Right cardiac atrium (tissue), 5 donors: ENCODE measurements at places on chromosomes 5 and 9.

- DNase-seq: no peak
Observed at GRCh38 chr9:74577956-74578355, 80.8 kb downstream of the RORB start.

DNA sequence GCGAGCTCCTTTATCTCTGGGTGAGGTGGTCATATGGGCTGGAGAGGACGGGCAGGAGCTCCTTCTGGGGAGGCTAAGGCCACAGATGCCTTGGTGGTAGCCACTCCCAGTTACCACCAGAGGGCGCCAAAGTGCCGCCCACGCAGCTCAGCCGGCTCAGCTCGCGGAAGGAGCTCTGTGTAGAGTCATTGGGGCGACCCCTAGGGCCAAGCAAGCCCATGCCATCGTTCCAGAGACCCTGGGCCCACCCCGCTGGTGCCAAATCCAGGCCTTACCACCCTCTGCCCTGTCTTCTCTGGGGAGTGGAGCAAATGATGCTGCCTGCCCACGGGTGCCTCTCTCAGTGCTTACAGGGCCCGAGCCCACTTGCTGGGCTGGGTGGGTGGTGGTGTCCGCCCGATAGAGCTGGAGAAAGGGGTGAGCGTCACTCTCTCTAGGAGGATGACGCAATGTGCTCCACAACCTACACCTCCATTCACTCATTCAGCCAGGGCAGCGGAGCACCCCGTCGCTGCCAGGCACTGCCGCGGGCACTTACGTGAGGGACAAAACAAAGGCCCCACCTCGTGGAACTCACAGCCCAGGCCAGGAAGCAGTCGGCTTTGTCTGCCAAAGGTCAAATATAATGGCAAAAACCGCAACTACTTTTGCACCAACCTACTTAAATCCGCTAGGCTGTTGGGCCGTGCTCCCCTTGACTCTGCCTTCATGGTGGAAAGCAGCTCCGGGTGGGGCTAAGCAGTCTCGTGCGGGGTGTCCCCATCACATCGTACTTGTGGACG, 13.8 kb downstream of the TSPAN17 start:
- DNase-seq: peak; percentile 79

GRCh38 chr5:54146390-54146789, 164.0 kb downstream of the ARL15 start:
- no peak for DNase-seq

GRCh38 chr9:107397076-107398044, 92.2 kb downstream of the KLF4 start:
- DNase-seq: no peak

DNA sequence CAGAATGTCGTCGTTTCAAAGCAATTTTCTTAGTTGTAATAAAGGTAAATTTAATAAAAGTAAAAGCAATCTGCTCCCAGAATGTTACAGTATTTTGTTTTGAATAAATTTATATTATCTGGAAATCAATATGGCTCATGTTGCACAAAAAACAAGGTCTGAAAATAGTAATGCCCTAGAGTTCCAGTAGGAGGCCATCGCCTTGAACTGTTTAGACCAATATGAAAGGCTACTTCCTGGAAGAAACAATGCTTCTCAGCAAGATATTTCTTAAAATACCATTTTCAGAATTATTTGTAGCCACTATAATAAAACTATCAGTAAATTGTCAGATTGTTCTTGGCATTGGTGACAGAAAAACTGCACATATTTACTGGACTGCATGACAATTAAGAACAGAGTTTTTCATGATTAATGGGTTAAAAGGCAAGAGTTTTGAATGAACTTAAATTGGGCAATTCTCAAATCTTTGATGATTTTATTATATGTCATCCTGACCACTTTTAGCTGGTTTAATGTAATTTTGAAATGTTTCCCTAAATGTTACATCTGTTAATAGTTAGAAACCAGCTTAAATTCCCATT, 153.2 kb downstream of the COMMD10 start:
- no peak for DNase-seq

DNA sequence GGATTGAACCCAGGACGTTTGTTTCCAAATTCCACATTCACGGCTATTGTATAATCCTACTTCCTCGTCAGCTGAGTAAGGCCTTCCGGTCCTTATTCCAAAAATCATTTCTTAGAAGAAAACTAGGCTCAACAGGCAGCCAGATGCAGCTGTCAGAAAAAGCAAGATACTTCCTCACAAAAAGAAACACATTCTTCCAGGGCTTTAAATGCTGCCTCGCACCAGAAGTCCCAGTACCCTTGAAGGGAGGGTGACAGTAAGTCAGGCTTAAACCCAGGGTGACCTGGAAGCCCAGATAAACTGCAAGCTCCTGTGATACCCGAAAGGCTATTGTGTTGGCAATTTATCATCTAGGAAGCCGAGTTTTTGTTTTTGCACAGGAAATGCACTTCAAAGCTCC, 414.0 kb downstream of the NFIB start:
- DNase-seq: no peak

DNA sequence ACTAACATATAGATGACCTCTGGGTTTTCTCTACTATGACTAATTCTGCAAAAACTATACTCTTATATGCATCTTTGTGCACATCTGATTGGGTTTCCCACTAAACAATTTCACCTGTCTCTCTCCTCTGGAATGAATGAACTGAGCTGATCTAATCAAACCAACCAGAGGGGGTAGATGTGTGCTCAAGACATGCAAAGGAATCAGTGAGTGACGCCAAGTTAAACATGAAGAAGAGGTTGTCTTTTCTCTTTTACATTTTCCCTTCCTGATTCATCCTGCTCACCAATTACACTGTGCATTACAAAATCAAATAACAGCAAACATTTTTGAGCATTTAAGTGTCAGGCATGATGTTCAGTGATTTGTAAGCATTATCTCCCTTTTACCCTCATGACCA, 29.6 kb upstream of the GRXCR2 start:
- no peak for DNase-seq

- no peak for DNase-seq
Observed at GRCh38 chr9:112873773-112874405, 16.8 kb downstream of the SLC46A2 start.

DNA sequence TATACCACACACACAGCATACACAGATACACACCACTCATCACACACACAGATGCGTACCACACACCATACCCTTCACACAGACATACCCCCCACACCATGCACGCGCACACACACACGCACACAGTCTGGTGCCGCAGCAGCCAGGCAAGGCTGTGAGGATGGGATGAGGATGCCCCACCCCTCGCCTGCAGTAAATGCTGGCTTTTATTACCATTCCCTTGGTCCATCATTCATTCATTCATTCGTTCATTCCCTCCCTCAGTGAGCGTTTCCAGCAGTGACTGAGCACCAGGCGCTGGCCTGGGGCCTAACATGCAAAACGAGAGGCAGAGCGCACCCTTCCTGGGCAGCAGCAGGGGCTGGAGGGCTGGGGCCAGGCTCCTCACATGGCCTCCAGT, 51.7 kb upstream of the FCN2 start:
- no peak for DNase-seq

GRCh38 chr5:111927191-111927590, 170.2 kb upstream of the NREP start:
- DNase-seq: no peak

GRCh38 chr5:180083529-180084060, 12.0 kb upstream of the RNF130 start:
- DNase-seq: no peak

DNA sequence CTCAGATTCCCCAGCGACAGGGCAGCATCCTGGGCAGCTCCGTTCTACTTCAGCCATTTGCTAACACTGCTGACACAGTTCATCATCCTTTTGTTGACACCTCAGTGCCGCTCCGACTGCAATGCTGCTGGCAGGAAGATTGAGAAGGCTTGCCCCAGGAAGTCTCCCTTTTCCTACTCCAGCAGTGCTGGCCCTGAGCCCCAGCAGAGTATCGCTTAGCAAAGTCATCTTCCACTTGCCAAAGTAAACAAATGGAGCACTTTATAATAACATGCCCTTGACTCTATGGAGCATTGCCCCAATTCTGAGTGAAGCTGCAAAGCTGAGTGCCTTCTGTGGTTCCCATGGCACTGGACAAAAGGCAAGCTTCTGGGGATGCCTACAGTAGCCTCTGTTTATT, 32.2 kb downstream of the PRLR start:
- peak; percentile 73 for DNase-seq

DNA sequence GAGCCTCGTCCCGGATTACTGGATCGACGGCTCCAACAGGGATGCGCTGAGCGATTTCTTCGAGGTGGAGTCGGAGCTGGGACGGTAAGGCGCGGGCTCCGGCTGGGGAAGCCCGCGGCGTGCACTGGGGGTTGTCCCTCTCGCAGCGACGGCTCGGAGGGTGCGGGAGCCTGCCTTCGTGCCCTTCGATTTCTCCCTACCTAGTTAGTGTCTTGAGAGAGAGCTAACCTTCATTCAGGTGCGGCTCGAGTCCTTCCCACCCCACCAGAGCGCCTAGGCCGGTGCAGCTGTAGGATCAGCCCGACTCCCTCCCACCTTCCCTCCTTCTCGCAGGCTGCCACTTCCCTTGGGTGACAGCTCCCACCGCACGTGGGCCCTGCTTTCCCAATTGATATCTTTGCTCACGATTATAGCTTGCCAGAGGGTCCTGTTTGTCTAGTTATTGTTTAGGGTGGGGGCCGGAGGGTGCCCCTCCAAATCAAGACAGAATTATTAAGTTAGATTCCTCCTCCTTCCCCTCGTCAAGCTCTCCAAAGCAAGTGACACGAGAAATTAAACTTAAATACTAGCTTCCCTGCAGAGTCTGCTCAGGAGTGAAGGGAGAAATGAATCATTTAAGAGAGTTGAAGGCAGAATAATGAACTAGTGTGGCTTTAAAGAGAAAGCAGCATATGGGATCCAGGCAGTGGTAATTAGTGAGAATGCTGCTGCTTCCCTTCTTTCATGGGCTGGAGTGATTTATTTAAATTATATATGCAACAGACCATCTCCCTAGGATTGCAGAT, 569 bp downstream of the CAMK4 start:
- no peak for DNase-seq

DNA sequence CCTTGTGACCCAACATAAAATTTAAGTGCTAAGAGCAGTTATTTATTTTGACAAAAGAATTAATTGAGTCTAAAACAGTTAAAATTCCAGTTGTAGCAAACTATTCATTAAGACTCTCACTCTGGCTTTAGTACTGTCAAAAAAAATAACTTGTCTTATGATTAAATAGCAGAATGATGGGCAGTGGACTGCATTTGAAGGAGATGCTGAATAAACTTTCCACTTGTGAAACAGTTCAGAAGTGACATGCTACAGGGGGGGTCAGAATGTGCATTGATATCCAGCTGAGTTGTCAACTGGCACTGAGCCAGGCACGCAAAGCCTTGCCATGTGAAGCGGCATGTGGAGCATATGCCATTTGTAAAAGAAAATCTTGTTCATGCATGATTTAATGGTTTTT, 76.0 kb downstream of the FCHO2 start:
- peak; percentile 80 for DNase-seq

- no peak for DNase-seq
Observed at GRCh38 chr5:158340608-158341007, 481.7 kb upstream of the CLINT1 start.

DNA sequence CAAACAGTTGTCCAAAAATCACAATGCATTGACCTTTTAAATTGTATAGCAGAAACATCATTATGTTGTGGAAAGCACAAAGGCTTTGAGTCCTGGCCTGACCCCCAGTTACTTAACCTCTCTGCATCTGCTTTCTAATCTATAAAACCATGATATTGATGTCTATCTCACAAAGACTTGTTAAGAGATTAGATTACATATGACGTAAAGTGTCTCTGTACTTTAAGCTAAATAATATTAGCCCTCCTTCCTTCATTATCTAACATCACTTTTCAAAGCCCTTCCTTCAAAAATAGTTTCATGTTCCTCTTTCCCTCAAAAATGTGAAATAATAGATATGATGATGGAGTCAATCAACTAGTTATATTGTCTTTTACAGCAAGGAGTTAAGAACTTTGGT, 3.4 kb downstream of the ADAMTS6 start:
- DNase-seq: no peak

DNA sequence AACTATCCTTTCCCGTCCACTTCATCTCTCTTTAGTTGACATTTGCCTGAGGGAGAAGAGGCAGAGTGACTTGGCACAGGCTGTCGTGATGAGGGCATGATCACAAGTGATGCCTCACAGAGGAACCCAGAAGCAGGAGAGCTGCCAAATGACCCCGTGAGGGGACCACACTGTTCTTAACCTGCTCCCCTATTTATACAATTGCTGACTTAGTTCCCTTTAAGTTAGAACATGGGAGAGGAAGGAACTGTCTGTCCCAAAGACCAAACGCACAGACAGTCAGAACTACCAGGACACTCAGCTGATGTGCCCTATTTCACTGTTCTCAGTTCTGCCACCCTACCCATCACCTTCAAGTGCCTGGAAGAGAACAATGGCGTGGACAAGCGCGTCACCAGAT, 73.7 kb downstream of the SLC1A3 start:
- DNase-seq: peak; percentile 88

DNA sequence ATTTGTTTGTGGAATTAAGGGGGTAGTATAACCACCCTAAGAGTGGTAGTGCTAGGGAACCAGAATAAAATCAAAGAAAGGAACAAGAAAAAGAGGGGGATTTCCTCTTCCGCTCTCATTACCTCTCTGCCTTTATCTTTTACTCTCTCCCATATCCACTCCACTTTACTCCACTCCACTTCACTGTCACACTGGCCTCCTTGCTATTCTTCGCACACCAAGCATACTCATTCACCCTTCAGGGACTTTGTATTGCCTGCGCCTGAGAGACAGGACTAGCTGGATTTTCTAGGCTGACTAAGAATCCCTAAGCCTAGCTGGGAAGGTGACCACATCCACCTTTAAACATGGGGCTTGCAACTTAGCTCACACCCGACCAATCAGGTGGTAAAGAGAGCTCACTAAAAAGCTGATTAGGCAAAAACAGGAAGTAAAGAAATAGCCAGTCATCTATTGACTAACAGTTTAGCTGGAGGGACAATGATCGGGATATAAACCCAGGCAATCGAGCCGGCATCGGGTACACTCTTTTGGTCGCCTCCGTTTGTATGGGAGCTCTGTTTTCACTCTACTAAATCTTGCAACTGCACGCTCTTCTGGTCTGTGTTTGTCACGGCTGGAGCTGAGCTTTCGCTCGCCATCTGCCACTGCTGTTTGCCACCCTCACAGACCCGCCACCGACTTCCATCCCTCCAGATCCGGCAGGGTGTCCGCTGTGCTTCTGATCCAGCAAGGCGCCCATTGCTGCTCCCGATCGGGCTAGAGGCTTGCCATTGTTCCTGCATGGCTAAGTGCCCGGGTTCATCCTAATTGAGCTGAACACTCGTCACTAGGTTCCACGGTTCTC, 121.8 kb downstream of the FAM170A start:
- no peak for DNase-seq

DNA sequence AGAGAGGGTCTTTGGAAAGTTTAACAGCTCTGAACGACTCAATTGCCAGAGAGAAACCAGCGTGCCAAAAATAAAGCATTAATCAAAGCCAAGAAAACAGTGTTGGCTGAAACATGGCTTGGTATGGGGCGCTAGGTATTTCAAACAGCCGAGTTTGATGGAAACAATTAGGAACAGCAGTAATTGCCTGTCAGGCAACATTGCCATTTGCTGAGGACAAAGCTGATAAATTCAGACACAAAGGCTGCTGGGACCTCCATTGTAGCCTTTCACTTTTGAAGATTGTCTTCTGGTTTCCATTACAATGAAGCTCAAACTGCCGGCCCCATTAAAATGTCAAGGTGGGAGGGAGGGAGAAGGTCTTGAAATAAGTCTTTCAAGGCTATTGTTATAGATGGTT, 125.4 kb upstream of the SPDL1 start:
- DNase-seq: no peak
